Stimulated activated CD8-positive, alpha-beta memory T cell treated with anti-CD3 and anti-CD28 coated beads, Interleukin-2, amount 100 ng/mL, for 1 hour (primary cell): ENCODE measurements at places on chromosomes 5 and 9.

DNA sequence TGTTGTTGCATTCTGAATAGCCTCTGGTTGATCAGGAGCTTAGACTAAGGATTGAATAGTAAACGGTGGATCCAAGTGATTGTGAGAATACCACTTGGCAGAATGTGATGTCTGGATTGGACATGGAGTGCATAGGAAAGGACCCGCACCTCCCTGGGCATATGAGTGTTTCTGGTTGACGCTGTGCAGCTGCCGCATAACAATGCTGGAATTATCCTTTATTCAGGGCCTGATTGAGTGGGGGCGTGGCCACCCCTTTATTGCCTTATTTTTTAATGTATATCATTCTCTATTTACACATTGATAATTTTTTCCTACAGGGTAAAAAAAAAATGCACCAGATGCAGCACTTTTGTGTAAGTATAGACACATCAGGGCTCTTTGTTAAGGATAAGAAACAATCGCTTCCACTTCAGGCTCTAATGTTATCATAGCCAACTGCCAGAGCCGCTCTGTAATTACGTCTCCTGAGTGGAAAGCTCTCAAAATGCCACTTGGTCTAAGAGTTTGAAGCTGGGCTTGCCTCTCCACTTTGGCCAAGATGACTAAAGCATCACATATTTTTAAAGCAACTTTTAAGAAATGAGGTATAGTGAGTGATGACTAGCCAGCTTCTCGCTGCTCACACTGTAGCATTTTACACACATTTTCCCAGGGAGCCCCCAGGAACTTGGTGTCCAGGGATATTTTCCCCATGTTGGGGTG is 5.7 kb downstream of the FGD3 start:
- no peak for DNase-seq

DNA sequence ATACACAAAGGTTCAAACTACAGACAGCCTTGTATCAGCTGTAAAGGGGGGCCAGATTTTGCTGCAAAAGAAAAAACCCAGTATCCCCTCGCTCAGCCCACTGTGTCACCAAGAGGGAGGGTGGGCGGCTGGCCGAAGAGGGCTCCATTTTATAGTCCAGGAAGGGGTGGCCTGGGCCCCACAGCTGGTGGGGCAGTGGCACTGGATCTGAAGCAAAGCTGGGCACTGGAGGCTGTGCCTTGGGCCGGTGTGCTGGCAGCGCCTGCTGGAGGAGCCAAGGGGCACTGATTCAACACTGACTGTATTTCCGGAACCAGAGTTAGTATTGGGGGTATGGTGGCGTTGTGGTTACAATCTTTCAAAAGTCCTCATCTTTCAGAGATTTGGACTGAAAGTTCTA is 9.1 kb downstream of the BRD3 start:
- DNase-seq, result no peak

- peak; percentile 11 for DNase-seq
These were observed 25.7 kb downstream of the PDGFRB start for GRCh38 chr5:150129813-150130492.

DNA sequence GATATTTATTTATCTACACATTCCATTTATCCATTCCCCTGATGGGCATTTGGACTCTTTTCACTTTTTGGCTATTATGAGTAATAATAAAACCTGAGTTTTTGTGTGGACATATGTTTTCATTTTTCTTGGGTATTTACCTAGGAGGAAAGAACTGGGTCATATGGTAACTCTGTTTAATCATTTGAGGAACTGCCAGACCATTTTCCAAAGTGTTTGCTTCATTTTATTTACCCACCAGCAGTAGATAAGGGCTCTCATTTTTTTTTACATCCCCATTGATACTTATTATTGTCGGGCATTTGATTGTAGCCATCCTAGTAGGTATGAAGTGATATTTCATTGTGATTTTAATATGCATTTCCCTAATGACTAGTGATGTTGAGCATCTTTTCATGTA is 7.7 kb upstream of the PTPDC1 start:
- no peak for DNase-seq

- no peak for DNase-seq
These were observed 1.4 kb upstream of the THG1L start for GRCh38 chr5:157729858-157730257.

GRCh38 chr5:54807421-54807820 is 178.0 kb downstream of the ESM1 start:
- no peak for DNase-seq

GRCh38 chr9:35882996-35883395 is 12.8 kb upstream of the OR13J1 start:
- no peak for DNase-seq

GRCh38 chr9:32136700-32137339 is 247.6 kb upstream of the ACO1 start:
- DNase-seq, result no peak

DNA sequence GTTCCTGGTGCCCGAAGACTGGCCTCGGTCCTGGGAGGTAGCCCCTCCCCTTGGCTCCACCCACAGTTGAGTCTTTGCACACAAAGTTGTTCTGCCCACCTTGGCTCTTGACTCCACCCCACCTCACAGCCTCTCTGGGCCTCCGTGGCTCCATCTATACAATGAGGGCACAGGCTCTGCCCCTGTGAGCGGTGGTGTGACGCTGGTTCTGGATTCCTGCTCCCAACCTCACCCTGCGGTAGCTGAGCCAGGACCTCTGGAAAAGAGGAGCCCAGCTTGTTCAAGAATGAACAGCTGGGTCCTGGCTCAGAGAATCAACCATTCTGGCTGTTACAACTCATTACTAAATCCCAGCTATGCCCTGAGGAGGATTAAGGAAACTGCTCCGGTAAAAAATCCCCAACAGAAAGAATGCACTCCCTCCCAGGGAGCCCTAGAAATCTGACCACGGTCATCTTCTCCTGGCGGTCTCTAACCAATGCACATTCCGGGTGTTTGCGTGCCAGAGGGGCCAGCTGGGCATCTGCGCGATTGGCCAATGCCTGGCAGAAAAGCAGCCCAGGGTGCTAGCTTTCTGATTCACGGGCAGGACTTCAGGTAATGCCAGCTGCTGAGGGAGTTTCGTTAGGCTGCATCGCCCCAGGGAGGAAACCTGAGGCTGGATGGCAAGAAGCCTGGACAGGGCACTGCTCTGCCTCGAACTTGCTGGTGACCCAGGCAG is 9.9 kb upstream of the GRHPR start:
- DNase-seq, result no peak

GRCh38 chr5:169609716-169610115 is 26.1 kb downstream of the SPDL1 start:
- no peak for DNase-seq

DNA sequence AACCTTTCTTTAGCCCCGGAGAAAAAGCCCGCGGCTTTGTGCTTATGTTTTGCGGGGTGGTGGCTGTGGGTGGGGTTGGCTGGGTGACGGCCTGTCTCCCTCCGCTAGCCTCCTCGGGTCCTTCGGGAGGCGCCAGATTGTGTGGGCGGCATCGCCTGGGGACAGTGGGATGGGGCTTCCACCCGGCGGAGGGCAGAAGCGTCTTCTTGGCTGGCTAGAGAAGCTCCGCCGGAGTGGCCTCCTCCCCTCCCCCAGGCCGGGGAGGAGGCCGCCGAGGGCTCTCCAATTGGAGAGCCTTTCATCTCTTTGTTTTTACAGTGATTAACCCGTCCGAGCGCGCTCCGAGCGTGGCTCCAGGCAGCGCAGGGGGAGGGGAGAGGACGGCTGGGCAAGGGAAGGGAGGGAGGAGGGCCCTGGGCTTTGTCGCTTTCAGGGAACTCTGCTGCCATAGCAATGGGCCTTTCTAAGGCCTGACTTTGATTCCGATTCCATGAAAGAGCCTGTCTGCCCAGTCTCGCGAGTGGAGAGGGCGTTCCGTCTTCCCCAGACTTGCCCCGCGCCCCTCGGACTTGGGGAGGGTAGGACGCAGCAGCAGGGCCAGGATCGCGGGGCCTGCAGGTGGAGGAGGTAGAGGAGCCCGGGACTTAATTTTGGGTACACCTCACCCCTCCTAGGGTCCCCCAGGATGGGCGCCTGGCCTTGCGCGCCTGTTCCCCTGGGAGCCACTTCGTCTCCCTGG is 36.7 kb upstream of the TIFAB start:
- no peak for DNase-seq

GRCh38 chr9:114851306-114851705 is 45.5 kb upstream of the TNFSF15 start:
- DNase-seq, result no peak

DNA sequence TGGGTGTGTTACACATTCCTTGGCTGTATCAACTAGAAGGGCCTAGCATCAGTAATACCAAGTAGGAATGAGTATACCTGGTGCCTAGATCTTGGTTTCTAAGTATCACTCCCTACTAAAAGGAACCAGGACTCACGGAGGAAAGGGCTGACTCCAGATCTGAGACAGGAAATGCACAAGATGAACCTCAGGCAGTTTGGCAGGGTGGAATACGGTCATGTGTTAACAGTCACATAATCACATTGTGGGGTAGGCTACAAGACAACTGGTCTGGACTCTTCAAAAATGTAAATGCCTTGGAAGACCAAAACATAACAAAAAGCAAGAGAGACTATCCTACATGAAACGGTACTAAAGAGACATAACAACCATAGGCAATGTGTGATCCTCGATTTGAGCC is 158.8 kb downstream of the CRB2 start:
- DNase-seq, result no peak

DNA sequence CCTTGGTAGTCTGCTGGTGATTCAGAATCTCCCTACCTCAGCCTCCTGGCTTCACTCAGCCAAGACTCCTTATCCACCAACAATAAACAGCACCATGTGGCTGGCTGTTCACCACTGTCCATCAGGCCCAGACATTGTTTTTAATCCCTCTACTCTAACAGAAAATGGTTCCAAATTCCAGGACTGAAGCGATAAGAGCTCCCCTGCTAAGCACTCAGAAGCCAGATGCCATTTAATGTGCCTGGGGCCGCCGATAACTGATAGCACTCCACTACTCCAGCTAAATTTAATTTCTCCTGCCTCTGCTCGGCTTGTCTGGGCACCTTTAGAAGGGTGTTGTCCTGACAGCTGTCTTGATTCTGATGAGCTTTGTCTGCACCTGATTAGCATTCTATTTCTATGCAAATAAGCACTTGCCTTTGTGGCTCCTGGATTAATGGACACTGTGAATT is 47.1 kb downstream of the ZNF622 start:
- no peak for DNase-seq

- no peak for DNase-seq
These were observed 11.5 kb downstream of the EGFL7 start for GRCh38 chr9:136673975-136674785.

DNA sequence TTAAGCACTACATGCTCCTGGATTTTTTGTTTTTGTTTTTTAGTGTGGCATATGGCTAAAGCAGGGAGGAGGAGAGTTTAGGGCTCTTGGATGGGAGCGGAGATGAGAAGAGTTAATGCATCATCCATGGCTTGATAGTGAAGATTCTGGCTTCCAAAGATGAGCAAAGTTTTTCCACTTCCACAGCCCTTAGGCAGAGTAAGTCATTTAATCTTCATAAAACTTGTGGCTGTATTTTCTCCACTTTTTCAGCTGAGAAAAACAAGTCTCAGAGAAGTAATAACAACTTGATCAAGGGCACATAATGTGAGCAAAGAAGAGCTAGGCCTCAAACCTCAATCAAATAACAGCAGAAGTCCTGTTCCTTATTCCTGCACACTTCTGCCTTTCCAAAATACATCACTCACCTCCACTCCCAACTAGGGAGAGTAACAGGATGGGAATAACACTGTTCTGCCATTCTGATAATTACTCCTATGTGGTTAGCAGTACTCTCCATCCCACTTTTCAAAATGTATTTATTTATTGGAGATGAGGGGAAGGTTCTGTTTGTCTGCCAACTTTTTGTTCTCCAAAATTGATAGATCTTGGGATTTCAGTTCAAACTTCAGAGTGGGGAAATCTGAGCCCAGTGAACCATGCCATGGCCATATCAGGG is 53.7 kb upstream of the DPYSL3 start:
- DNase-seq, result no peak

DNA sequence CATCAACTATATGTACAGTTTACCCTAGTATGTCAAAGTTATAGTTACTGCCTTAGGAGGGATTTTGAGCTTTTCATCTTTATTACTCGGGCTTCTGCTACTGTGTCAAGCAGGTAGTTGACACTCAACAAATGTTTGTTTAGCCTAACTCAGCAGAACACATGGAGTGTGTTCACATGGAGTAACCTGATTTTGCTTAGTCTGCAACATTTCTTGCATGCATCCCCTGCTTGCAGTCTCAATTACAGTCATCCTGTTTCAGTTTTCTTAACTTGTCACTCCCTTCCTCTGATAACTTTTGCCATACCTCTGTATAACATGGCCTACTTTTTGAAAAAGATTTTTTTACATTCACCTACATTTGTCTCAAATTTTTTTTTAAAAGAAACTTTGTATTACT is 135.5 kb downstream of the NMUR2 start:
- no peak for DNase-seq

DNA sequence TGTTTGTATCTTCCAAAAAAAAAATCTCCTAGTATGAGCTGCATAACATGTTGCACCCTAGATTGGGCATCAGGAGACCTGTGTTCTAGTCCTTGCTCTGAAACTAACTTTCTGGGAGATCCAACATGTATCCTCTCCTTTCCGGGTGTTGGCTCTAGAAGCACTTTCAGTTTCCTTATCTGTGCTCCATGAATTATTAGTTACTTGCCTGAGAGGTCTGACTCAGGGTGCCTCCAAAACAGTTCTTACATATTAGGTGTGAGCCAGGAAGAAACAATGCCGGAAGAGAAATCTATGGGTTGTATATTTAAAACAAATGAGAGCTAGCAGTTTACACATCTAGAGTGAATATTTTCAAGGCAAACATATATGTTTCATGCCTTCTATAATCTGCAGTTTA is 36.7 kb upstream of the SLC36A2 start:
- no peak for DNase-seq

GRCh38 chr5:5512543-5512942 is 90.1 kb downstream of the ICE1 start:
- DNase-seq, result no peak

DNA sequence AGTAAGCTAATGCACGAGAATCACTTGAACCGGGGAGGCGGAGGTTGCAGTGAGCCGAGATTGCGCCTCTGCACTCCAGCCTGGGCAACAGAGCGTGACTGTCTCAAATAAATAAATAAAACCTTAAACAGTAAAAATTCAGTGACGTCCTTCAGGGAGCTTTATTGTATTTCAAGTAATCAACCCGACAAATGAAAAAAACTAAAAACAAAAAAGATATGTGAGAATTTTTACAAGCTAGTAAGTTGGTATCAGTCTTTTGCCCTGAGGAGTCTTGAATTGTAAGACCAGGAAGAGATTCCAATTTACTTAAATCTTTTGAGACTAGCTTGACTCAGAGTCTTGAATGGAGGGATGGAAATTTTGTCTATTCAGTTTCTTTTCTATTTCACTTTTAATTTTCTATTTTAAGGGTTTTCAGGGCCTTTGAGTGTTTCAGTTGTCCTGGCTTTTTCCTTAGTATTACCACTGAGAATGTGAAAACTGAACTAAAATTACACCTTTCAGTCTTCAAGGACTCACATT is 126.0 kb upstream of the DHFR start:
- DNase-seq, result no peak
